ENCODE measurements at places on chromosomes 6 and 20.

DNA sequence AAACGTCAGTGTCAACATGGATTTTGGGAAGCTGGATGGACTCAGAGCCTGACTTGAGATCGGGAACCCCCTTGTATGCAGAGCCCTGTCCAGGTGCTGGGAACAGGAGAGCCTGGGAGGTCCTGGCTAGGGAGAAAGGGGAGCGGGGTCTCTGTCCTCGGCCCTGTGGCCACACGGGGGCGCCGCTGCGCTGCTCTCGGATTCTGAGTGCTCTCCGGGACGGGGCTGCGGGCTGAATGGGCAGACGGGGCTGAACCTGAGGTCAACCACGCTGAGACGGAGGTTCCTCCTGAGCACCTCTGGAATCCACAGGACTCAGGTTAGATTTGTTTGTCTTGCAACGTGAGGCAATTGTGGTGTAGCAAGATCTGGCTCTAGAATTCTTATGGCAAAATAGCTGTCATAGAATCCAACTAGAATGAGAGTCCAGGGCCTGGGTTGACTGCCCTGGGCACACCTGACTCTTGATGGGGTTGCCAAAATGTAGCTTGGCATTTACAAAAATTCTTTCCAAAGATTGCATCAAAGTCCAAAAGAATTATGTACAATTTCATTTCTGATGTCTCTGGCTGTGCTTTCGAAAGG lies 20.6 kb upstream of the HLA-F start:
- peak; percentile 74 for DNase-seq

- no peak for DNase-seq
Observed at GRCh38 chr20:59382157-59382725, 81.8 kb downstream of the EDN3 start.

DNA sequence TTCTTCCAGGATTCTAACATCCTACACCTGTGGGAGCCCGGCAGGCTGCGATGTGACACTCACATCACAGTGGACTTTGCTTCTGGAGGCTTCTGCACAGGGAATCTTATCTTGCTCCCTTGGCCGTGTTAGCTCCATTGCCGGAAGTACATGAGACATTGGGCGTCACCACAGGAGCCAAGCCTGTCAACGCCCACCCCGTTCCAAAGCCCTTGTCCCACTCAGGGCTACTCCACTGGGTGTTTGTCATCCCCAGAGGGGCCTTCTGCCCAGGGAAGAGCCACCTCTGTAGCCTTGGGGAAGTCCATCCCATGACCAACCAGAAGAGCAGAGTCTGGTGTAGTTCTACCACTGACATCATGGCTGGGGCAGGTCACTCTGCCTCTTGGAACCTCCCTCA lies 1.7 kb downstream of the RAB44 start:
- DNase-seq: no peak

- DNase-seq: no peak
Observed at GRCh38 chr20:31594558-31595379, 10.3 kb upstream of the ID1 start.

- DNase-seq: no peak
Observed at GRCh38 chr6:168726312-168726856, 285.4 kb downstream of the SMOC2 start.

GRCh38 chr6:35498422-35499067 lies 1.7 kb upstream of the TEAD3 start:
- no peak for DNase-seq

DNA sequence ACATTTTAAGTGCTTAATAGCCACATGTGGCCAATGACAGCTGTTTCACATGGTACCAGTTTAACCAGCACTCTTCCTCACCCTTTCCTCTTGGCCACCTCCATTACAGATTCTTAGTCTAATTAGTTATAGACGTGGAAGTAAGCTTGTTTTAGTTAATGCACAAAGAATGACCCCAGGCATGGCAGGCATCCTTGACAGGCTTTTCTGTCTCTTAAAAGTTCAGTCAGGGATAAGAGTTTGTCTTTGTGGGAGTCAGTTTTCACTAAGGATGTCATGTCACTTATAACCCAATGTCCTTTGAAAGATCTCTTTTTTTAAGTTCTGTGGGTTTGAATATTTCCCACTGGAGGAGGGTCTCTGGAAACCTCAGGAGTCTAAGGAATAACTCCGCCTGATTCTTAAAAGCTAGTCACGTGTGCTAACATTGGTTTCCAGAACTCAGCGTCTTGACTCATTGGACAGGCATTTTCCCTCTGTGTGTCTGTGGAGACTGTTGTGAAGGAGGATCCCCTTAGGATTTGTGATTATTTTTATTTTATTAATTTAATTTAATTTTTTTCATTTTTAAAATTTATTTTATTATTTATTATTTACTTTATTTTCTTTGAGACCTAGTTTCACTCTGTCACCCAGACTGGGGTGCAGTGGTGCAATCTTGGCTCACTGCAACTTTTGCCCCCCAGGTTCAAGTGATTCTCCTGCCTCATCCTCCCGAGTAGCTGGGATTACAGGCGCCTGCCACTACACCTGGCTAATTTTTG lies 171.4 kb downstream of the ZFAND3 start:
- DNase-seq: no peak

- no peak for DNase-seq
Observed at GRCh38 chr6:130565696-130566095, 199.9 kb downstream of the TMEM200A start.

- DNase-seq: no peak
Observed at GRCh38 chr20:46774236-46774635, 64.8 kb downstream of the SLC2A10 start.

- no peak for DNase-seq
Observed at GRCh38 chr20:23136893-23137745, 51.0 kb upstream of the CD93 start.

DNA sequence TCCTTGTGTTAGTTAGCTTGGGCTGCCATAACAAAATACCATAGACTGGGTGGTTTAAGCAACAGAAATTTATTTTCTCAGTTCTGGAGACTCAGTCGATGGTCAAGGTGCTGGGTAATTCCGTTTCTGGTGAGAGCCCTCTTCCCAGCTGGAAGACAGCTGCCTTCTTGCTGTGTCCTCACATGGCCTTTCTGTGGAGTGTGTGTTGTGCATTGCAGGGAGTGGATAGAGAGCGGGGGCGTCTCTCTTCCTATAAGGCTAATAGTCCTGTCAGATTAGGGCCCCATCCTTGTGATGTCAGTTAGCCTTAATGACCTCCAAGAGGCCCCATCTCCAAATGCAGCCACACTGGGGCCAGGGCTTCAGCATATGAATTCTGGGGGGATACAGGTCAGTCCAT lies 19.2 kb downstream of the CHMP4B start:
- DNase-seq: no peak

DNA sequence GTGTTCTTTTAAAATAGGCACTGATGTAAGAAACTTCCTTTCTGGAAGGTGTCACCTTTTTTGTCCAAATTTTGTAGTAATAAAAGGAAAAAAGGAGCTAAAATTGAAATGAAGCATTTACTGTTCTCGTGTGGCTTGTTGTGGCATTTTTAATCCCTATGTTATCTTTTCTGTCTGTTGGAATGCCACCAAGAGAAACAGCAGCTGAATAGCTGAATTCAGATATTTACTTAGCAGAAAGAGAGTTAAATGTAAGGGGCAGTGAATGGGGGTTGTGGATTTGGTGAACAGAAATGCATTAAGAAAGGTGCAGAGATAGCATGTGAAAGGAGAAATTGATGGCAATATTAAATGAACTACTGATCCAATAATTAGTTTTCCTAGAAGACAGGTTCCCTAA lies 573.6 kb upstream of the EPHA7 start:
- DNase-seq: no peak

DNA sequence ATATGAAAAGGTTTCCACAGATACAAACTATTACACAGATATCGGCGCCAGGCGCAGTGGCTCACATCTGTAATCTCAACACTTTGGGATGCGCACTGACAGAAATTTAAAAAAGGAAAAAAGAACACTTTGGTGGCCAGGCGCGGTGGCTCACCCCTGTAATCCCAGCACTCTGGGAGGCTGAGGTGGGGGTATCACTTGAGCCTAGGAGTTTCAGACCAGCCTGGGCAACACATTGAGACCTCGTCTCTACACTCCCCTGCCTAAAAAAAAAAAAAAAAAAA lies 41.6 kb downstream of the NUDT3 start:
- no peak for DNase-seq

- DNase-seq: no peak
Observed at GRCh38 chr6:148761527-148762011, 14.7 kb downstream of the UST start.

- DNase-seq: no peak
Observed at GRCh38 chr6:31304683-31305082, 32.8 kb upstream of the HLA-C start.

- DNase-seq: no peak
Observed at GRCh38 chr6:127618729-127619128, 41.8 kb downstream of the C6orf58 start.

DNA sequence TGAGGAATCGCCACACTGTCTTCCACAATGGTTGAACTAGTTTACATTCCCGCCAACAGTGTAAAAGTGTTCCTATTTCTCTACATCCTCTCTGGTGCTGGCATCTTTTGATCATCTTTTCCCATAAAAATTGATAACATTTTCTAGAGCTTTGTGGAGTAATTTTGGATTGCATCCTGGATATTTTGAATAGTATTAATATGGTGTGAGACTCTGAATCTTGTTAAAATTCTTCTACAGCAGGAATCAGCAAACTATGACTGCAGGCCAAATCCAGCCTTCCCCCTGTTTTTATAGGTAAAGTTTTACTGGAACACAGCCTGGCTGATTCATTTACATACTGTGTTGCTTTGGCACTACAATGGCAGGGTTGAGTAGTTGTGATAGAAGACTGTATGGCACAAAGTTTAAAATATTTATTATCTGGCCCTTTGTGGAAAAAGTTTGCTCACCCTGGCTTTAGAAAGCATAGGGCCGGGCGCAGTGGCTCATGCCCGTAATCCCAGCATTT lies 15.0 kb upstream of the RNF8 start:
- no peak for DNase-seq

- no peak for DNase-seq
Observed at GRCh38 chr20:5825130-5825719, 75.0 kb downstream of the SHLD1 start.

- no peak for DNase-seq
Observed at GRCh38 chr6:19169366-19169765, 667.8 kb upstream of the ID4 start.

DNA sequence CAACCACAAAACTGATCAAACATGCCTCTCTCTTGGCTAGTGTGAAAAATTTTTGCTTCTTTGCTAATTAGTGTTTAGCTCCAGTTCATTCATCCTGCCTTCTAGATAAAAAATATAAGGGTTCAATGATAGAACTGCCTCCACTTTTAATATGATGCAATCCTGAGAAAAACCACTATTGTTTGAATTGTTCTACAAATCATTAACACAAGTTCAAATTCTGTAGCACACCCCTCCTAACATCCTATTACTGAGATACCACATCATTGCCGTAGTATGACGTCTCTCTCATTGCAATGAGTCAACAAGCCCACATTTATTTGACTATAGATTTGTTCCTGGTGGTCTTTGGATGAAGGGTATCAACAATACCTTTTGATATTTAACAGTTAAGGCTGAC lies 365.8 kb upstream of the OPRM1 start:
- DNase-seq: no peak

- no peak for DNase-seq
Observed at GRCh38 chr20:23541776-23542175, 26.5 kb downstream of the CST9L start.

DNA sequence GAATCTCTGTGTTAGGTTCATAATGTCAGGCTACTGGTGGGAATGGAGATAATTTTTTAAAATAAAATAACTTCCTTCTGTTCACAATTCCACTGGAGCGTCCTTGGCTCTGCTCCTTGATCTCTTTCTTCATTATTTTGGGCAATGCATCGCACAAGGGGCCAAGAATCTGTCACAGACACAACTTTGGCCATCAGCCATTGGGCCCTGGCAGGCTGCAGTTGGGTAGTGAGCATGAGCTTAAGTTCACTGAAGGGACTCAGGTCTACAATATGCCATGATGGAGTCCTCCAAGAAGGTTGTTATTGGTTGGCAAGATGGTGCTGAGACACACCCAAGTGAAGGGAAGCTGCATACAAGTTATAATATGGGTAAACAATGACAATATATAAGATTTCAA lies 40.0 kb downstream of the CYP39A1 start:
- DNase-seq: no peak

DNA sequence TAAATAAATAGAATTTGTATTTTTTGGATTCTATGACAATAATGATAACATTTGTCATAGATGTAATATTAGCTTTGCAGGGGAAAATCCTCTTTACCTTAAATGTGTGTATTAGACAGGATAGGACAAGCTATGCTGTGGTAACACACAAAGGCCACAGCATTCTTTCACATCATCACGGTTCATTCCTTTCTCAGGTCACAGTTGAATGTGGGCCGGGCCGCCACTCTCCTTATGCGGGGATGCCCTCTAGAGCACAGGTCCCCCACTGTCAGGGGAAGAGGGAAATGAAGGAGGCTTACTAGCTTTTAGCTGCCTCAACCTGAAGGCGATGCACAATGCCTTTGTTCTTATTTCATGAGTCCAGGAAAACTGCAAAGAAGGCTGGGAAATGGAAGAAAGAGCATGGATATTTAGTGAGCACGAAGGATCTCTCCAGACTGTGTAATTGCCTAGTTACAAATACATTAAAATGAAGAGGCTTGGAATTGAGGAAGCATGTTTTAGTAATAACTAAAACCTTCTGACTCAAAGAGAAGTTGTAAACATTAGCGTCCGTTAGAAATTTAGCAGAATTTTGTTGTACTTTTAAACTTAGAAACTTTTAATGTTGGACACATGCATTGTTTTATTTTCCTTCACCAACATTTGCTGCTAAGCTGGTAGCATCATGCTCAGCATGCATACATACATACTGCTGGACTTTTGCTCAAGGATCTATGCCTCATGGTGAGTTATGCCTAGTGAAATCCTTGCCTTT lies 248.9 kb upstream of the FOXQ1 start:
- DNase-seq: no peak

DNA sequence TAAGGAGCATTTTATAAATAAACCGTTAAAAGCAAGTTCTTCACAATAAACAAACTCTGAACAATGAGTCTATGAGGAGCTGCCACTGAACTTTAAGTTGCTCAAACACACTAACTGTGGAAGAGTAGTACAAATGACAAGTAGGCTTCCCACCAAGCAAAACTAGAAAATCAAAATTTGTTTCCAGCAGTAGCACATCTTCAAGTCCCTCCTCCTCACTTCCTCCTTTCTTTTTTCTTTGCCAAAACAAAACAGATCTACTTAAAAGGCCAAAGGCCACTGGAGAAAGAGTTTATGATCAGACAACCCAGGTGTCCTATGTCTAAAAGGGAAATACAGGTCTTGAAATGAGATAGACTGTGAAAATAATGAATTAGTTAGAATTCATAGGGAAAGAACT lies 17.1 kb upstream of the FAM135A start:
- DNase-seq: no peak

Data from activated CD8-positive, alpha-beta memory T cell treated with anti-CD3 and anti-CD28 coated beads for 1 hour (primary cell).